ENCODE measurements at places on chromosomes 6 and 20.

DNA sequence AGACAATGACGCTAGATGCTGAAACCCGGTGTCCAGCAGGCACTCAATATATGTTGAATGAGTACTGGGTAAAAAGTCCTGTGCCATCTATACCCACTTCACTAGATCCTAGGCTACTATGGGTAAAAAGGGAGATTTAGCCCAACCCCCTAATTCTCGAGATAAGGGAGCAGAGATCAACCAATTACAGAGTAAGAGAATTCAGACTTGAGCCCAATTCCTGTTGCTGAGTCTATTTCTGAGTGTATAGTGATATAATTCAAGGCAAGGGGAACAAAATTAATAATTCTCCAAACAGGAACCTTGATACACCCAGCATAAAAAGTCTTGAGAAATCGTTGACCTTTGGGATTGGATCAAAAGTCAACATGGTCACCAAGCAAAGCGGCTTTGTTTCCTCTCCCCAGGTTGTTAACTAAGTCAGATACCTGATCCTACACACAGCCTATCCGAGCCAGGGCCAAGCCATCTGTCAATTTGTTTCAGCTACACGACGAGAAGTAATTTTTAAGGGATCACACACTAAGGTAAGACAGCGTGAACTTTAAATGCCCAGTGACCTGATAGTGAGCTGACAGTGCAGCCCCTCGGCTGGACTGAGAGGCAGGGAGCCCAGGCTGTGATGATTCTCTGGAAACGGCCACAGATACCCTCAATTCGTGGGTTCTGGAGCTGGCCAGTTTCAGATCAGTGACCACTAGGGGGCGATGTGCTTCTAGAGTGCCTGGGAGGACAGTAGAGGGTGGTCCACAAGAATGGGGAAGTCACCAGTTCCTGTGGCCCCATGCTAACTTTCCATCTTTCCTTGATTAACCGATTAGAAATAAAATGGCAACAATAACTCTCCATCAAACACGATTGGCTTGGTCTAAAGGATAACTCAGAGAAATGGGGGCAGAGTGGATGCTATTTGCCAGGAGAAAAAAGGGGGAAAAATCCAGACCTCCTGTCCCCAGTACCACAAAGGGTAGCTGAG lies 46.2 kb downstream of the SLC22A23 start:
- DNase-seq, result peak; percentile 35

GRCh38 chr6:16973051-16973450 lies 128.8 kb upstream of the STMND1 start:
- no peak for DNase-seq

DNA sequence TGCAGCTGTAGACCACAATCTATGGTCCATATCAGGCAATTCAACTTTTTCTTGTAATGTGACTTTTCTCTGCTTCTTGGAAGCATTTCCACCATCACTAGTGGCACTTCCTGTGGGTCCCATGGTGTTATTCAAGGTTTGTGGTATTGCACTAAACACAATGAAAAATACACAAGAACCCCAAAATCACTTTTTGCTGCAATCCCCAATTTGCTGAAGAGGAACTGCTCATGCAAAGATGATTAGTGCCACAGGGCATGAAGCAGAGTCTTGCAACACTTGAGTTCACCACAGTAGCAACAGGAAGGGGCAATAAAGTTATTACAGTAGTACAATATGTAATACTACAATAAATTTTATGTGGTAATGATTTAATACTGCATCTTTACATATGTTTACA lies 16.8 kb upstream of the TAAR1 start:
- DNase-seq, result no peak

GRCh38 chr20:24983896-24984295 lies 8.7 kb downstream of the APMAP start:
- peak; percentile 79 for DNase-seq

- DNase-seq, result no peak
Measured at GRCh38 chr6:13278164-13278563, 50.2 kb downstream of the TBC1D7 start.

DNA sequence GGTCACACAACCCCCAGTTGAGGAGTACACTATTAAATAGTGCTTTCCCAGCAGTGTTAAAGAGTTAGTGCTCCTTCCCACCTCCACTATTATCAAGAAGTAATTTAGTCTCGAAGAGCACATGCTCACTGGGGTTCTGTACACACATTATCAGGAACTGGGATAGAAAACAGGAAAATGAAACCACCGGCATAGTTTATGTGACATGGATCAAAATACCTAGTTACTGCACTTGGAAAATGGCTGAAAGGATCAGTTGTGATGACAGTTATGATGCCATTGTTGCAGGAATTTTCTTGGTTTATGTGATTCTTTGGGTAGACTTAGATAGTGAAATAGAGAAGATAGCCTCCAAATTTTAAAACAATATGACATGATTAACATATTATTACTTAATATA lies 152.9 kb downstream of the AKAP7 start:
- no peak for DNase-seq

Data from thyroid gland (tissue), 4 donors.